ENCODE measurements at places on chromosomes 2 and 18.
A peak's percentile ranks its signal among the peaks of the same experiment; 100 is the strongest.

DNA sequence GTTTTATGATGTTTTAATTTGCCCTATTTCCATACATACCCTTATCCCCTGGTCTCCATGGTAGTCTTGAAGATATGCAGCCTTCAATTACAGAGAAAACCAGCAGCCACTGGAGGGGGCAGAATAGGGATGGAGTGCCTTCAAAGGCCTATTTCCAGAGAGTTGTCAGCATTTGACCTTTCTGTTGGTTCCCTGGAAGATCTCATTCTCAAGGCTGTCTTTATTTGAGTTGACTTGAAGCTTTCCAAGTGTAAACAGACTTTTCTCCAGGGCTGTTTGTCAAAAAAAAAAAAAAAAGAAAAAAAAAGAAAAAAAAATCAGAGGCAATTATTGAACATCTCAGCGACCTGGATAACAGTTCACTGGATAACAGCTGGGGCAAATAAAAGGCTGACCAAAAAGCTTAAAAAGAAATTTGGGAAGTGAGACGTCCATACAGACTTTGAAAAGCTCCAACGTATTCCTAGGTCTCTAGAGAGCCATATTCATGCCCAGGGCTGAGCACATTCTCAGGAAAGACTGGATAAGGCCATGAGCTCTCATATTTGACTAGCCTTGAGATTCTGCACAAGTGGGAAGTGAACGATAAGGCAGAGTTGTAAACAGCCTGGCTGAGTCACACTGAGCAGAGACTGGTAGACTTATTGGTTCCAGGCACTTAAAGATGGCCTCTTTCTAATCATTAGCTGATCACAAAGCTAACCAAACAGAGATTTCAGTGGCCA is 126.6 kb downstream of the VAPA start:
- DNase-seq = no peak

DNA sequence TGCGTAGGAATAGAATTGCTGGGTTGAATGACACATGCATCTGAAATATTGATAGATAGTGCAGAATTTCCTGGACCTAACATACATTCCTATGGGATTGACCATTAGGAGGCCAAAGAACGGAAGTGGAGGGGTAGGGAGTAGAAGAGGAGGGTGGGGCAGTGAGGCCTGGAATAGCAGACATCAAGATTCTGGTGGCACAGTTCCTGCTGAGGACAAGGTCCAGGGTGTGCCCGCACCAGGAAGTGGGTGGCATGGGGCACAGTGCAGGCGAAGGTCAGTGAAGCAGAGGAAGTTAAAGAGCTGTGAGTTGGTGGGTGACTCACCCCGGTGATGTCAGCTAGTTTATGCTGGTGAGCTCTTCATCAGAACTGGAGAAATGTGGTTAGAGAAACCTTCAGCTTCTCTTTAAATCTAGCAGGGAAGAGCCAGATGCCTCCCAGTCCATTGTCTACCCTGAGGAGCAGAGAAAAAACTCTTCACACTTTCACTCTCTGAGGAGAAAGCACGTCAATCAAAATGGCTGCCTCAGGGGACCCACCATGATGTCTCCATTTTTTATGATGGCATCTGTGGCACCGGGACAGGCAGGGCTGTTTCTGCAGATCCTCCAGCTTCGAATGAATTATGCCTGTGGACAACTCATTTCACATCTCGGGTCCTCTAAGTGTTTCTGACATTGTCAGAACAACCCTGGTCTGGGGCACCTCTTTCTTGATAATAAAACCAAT is 55.9 kb upstream of the CTLA4 start:
- peak; percentile 77 for DNase-seq

DNA sequence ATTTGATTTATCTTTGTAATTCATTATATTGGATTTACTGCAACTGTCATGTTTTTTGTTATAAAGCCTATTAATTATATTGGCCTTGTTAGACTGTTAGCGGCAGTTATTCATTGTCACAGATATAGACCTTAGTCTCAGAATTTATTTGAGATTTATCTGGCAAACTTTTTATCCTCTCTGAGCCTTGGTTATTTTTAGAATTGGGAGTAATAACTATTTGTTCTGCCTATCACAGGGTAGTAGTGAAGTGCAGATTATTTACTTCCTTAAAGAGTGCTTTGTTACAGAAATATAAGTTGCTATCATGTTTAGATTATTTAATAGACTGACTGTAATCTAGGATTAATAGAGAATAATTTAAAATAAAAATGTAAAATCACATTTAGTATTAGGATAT is 41.9 kb downstream of the AGPS start:
- no peak for DNase-seq

- DNase-seq = no peak
Measured at GRCh38 chr2:17627434-17627833, 86.9 kb downstream of the VSNL1 start.

GRCh38 chr2:100208141-100208770 is 65.9 kb upstream of the AFF3 start:
- DNase-seq = no peak

- no peak for DNase-seq
Measured at GRCh38 chr2:204069804-204070203, 133.2 kb downstream of the ICOS start.

DNA sequence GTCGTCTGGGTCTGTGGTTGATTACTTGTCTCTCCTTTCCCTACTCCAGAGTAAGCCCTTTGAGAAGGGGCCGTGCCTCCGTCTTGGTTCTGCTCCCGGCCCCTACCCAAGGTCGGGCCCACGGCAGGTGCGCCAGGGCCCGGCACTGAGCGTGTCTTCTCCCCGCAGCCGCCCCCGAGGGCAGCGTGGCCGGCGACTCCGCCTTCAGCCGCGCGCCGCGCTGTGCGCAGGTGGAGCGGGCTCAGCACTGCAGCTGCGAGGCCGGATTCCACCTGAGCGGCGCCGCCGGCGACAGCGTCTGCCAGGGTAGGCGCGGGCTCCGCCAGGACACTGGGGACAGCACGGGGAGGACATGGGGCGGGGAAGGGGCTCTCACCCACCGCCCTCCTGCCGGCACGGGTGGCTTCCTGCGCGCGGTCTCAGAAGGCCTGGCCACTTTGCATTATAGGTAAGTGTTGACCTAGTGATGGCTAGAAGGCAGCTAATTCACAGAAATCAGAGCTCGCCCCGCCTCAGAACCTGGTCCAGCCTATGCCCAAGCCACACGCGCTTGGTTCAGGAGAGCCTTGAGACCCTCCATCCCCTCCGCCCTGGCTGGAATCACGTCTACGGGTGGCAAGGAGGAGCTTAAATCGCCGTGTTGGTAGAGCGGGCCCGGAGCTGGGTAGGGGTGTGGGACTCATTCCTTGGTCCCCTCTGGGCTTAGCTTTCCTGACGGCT is 43.5 kb downstream of the FBLN7 start:
- DNase-seq = peak; percentile 52

- no peak for DNase-seq
Measured at GRCh38 chr2:145228506-145228905, 708.6 kb upstream of the ZEB2 start.

GRCh38 chr2:120571015-120571728 is 164.5 kb upstream of the GLI2 start:
- DNase-seq = no peak

DNA sequence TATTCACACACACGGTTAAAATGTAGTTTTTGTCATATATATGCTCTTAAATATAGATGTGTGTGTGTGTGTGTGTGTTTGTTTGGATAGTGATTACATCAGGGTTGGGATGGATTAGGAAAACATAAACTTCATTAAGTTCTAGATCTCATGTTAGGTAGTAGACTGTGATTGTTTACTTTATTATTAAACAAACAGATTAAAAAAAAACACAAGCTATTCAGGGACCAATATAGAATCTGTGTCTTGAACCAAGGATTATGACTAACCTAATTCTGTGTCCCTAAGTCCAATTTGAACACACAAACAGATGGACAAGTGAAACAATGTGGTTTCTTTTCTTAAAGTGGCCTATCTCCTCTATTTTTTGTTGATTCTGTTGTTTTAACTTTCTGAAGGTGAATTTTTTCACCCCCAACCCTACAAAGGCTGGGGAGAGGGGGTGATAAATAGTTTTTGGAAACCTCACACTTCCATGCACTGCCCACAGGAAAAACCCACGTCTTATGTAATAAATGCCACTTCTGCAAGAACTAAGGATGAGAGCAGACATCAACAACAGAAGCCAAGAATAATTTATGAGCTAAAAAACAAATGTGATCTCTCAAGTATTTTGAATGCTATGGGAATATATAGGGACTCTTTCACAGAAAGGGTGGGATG is 40.7 kb downstream of the IL1R2 start:
- no peak for DNase-seq

DNA sequence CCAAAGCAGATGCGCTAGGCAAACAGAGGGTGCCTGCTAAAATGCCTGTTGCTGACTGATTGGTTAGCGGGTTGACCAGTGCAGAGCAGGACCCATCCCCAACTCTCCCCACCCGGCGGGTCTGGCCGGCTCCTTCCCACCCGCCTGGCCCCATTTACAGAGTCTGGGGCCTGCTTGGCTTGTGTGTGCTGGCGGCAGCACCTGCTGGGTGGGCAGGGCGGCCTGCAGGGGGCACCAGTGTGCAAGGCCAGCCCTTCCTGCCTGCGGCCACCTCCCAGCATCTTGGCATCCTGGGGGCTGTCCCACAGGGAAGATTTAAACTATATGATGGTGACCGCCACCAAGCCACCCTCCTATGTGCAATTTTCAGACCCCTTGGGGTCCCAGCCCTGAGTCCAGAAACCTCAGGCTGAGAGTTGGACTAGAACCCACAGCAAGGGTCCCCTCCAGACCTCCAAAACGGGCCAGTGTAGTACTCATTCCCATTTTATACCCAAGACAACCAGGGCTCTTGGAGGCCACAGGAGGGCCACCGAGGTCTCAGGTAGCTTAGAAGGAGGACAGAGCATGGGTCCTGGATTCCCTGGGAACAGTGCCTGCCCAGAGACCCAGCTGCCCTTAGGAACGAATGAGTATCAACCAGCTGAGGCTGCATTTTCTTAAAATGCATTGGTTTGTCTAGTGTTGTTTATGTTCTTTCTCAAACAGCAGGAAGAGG is 173.6 kb downstream of the SMAD7 start:
- DNase-seq = peak; percentile 60

DNA sequence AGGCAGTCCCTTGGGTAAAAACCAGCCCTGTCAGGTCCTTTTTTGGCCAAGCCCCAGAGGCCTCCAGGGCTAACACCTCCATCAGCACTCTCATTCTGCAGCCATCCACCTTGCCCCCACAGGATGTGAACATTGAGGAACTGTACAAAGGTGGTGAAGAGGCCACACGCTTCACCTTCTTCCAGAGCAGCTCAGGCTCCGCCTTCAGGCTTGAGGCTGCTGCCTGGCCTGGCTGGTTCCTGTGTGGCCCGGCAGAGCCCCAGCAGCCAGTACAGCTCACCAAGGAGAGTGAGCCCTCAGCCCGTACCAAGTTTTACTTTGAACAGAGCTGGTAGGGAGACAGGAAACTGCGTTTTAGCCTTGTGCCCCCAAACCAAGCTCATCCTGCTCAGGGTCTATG is 7.3 kb downstream of the IL1F10 start:
- DNase-seq = no peak

DNA sequence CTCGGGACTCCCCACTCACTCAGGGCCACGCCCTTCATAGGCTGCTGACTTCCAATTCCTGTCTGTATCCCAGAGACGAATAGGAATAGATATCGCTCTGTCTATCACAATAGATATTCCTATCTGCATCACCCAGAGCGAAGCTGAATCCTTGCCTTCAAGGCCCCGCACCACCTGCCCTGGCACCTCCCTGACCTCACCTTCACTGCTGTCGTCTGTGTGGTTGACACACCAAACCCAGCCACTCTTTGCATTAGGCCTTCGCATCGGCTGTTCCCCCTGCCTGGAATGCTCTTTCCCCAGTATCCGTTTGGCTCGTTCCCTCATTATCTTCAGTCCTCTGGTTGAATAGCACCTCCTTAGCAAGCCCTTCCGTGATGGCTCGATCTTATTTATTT is 43.5 kb downstream of the ATOH8 start:
- DNase-seq = no peak

- no peak for DNase-seq
Measured at GRCh38 chr18:46562674-46563192, 94.3 kb downstream of the LOXHD1 start.

- DNase-seq = no peak
Measured at GRCh38 chr2:72994282-72994990, 77.1 kb downstream of the SFXN5 start.

GRCh38 chr2:112121682-112122254 is 16.4 kb upstream of the FBLN7 start:
- DNase-seq = peak; percentile 19

GRCh38 chr2:239758279-239758877 is 266.8 kb downstream of the NDUFA10 start:
- no peak for DNase-seq

GRCh38 chr2:86049529-86049928 is 56.2 kb downstream of the POLR1A start:
- DNase-seq = no peak

DNA sequence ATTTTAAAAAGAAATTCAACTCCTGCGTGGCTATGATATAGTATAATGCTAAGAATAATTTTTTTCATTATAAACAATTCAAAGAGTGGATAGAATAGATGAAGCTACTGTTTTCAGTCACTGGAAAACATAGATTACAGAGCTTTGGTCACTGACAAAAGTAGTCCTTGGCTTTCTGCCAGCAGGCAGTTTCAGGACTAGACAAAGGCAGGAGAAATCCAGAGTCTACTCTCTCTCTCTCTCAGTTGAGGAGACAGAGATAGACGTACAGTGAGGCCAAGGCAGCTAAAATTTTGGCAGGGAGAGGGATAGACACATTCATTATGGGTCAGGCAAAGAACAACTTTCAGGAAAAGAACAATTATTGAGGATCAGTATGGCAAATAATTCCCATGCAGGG is 491.4 kb upstream of the CRIM1 start:
- no peak for DNase-seq

DNA sequence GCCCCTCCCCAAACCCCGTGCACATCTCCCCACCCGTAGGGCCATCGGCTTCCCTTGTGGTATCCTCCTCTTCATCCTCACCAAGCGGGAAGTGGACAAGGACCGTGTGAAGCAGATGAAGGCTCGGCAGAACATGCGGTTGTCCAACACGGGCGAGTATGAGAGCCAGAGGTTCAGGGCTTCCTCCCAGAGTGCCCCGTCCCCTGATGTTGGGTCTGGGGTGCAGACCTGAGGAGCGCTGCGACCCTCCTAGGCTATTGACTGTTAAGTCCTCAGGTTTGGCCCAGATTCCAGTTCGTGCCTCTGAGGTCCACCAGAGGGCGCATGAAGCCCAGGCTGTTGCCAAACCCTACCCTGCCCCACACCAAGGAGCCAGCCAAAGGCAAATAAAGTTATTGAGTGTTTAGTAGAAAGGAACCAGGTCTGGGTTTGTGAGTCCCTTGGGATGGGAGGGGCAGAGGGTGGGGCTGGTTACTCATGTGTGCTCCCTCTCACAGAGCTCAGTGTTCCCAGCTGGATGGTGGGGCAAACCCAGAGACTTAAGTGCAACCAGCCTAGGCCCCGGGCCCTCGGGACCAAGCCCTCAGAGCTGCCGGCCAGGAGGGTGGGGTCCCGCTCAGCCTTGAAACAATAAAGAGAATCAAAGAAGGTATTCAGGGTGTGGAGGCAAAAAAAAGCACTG is 2.4 kb downstream of the PNKD start:
- peak; percentile 68 for DNase-seq

DNA sequence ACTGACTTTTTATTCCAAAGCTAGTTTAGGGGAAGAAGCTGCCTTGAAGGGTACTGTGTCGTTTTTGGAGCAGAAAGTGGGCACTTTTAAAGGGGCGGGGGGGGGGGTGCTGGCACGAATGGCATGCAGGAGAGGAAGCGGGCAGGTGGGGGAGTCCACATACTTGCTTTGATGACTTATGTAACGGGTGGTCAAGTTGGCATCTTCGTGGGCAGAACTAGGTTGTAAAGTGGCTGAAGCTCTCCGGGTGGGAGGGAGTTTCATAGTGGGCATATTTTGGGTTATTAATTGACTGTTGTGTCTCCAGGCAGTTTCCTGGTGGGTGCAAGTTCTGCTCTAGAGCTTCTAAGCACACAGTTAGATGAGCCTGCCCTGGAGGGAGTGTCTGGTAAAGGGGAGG is 19.9 kb downstream of the PCARE start:
- no peak for DNase-seq

Measured in stimulated activated CD4-positive, alpha-beta T cell treated with anti-CD3 and anti-CD28 coated beads, Interleukin-4, amount 100 ng/mL, for 48 hours (primary cell).